SK-N-MC (cell line): ENCODE measurements at places on chromosomes 5 and 9.

GRCh38 chr5:149654231-149654630 is 72.9 kb downstream of the ARHGEF37 start:
- no peak for DNase-seq

DNA sequence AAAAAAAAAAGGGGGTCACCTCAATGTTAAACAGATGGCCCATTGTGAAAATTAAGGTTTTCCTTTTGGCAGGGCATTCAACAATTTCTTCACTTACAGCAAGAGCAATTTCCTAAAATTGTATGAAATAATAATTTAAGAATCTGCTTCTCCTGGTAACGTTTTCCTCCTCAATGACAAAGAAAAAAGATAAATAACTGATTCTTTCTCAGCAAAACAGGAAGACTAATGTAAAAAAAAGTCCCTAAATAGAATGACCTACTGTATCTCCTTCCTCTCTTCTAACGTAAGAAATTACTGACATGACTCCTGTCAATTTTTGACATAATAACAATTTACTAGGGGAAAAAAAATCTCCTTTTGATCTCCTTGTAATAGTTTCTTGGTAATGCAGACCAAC is 25.5 kb downstream of the ABHD17B start:
- no peak for DNase-seq

DNA sequence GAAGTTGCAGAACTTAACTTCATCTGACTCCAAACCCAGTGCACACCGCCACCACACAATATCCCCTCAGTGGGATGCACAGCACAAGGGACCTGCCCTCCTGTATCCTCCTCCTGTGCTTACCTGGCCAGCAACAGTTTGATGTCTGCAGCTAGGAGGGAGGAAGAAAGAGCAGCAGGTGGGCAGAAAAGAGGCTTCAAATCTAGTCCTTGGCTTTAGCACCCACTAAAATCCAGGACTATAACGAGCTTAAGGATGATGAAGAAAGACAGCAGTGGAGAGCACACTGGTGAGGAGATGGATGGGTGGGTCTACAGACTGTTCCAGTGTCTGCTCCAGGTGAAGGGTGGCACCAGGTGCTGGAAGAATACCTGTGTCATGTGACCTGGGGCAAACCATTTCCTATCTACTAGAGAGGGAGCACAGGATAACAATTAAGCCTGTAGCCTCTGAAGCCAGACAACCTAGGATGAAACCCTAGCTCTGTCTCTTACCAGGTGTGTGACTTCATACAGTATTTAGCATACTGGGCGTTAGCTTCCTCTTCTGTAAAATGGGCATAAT is 100.0 kb downstream of the SH3TC2 start:
- no peak for DNase-seq

- DNase-seq: no peak
Measured at GRCh38 chr5:41641621-41642020, 131.2 kb upstream of the PLCXD3 start.

- no peak for DNase-seq
Measured at GRCh38 chr5:172413601-172414171, 40.6 kb downstream of the SH3PXD2B start.

GRCh38 chr9:86036555-86036954 is 62.8 kb downstream of the GOLM1 start:
- DNase-seq: no peak

GRCh38 chr5:115419846-115420585 is 123.6 kb upstream of the CCDC112 start:
- no peak for DNase-seq

GRCh38 chr9:121373011-121373729 is 3.1 kb upstream of the STOM start:
- DNase-seq: no peak
